ENCODE measurements at places on chromosomes 3 and 15.

DNA sequence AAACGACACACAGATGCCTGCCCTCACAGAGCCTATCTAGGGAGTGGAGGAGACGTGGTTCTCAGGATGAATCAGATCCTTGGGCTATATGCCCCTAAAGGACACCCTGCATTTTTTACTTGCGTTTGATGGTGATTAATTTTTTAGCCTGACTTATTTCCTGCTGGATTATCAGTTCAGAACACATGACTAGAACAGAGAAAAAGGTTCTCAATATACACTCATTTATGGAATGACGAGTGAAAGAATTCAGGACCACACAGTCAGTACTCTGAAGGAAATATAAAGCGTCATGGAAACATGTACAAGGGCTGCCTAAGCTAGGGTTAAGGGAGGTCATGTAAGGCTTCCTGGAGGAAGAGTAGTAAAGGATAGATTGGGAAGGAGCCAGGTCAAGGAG lies 121.8 kb downstream of the SSR3 start:
- DNase-seq, result no peak

DNA sequence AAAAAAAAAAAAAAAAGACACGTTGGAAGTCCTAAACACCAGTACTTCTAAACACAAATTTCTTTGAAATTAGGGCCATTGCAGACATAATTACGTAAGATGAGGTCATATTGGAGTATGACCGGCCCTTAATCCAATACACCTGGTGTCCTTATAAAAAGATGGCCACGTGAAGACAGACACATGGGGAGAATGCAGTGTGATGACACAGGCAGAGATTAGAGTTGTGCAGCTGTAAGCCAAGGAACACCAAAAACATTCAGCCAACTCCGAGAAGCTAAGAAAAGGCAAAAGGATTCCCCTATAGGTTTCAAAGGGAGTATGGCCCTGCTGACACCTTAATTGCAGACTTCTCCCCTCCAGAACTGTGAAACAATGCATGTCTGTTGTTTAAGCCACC lies 379.0 kb upstream of the PDZRN3 start:
- DNase-seq, result no peak

- DNase-seq, result no peak
Observed at GRCh38 chr15:77825546-77825945, 192.8 kb upstream of the LINGO1 start.

GRCh38 chr15:37339856-37340255 lies 239.5 kb upstream of the MEIS2 start:
- no peak for DNase-seq

GRCh38 chr15:77518458-77518857 lies 97.8 kb downstream of the HMG20A start:
- no peak for DNase-seq

- no peak for DNase-seq
Observed at GRCh38 chr3:70816346-70816745, 503.9 kb upstream of the MDFIC2 start.

- no peak for DNase-seq
Observed at GRCh38 chr3:104347291-104347690, 1019.4 kb upstream of the ALCAM start.

DNA sequence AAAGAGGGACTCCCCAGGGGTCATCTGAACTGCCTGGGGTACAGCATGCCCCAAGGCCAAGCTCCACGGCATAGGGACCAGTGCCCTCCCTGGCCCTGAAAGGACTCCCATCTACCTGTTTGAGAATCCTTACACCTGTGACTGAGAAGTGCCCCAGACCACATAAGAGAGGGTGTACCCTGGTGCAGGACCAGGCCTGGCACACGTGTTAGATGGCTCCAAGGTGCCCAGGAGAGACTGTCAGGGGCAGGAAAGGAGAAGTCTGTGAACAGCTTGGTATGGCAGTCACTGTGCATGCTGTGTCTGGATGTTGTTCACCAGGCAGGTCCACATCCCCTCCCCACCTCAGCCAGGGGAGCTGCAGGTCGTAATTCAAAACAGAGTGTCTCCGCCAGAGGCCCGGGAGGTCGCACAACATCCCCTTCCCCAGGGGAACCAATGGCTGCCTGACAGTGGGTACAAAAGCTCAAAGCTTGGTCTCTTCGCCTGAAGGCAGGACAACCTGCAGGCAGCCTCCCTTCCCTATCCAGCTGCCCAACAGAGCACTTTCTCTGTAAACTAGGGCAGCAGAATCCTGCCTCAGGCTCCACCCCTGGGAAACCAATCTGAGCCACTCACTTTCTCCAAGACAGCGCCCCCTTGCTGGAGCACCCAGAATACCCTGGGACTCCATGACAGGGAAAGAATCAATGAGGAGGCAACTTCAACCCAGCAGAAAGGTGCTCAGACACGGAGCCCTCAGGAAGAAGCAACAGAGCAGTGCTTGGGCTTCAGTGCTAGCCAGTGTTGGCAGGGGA lies 3.9 kb downstream of the NUP210 start:
- DNase-seq, result no peak

DNA sequence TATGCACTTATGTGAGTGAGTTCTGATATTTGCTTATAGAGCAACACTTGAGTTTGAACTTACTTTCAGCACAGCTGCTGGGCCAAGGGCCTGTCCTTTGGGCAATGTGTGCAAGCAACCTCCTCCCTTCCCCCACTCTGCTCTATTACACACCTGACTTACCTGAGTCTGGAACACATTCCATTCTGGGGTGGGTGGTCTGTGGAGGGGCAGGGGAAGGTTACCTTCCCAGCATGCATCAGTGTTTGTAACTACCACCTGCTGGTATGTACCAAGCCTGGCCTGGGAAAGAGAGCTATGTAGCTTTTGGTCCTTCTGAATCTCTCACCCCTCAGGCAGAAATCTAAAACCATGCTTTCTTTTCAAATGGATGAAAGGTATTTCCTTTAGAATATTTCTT lies 103.0 kb downstream of the ISL2 start:
- DNase-seq, result no peak

- DNase-seq, result no peak
Observed at GRCh38 chr3:177764933-177765332, 567.7 kb upstream of the TBL1XR1 start.

DNA sequence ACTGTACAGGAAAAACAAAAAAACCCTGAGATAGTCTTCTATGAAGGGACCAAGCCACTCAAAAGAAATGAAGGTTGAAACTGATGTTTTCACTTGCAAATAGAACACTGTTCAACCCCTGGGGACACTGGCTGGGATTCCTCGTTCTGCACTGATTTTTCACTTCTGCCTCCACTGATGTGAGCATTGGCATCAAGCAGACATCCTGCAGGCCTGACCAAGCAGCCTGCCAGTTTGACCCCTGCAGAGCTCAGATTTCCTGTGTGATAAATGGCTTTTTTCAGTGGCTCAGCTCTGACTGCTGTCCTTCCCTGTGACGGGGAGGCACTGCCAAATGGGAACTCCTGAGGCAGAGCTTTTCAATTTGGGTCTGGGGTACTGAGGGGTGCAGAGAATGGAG lies 50.0 kb downstream of the RASGRP1 start:
- DNase-seq, result no peak

DNA sequence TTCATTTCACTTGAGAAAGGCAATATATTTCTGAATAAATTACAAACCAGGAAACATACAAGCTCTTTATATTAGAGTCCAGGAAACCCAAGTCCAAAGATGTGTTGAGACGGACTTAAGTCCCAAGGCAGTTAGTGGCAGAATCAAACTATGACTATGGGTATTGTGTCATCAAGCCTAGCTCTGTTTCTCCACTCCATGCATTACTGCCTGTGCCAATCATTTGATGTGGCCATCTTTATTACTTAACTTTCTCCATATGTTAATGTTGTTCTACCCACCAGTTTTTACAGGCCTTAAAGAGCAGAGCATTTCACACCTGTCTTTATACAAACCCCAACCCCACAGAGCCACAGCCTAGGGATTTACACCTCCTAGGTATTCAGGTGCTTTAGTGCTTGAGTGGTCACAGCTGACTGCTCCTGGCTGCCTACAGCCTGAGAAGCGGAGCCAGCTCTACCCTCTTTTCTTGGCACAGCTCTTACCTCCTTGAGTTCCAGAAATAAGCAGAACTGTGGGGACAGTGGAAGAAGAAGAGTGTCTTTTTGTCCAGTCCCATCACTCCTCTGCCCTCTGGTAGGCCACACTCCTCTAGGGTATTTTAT lies 92.1 kb downstream of the DTWD1 start:
- peak; percentile 21 for DNase-seq

DNA sequence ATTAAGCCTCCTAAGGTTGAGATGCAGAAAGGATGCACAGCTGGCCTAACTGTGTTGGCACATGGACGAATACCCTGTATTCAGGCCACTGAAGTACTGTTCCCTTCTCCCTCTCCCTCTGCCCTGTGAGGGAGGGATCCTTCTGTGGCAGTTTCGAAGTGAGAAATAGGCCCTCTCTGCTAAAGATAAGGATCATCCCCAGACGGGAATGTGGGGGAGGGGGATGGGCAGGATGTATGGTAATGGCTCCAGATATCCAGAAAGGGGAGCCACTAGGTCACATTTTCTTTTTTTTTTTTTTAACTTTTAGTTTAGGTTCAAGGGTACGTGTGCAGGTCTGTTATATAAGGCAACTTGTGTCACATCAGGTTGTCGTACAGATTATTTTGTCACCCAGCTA lies 463.1 kb downstream of the TBL1XR1 start:
- no peak for DNase-seq

- DNase-seq, result no peak
Observed at GRCh38 chr3:154642145-154642544, 212.2 kb upstream of the GPR149 start.

DNA sequence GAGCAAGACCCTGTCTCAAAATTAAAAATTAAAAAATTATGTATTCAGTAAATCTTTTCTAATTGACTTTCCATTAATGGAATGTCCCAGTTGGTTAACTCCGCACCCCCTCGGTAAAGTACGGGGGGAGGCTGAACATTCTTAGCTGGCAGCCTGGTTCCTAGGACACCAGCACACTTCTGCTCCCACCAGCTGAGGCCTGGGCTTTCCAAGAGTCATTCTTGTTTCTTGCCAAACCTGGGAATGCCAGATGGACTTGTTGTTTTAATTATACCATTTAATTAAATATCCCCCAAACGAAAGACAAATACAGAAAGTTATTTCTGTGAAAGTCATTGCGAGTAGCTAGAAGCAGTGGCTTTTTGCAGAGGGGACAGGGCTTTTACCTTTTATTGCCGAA lies 179.4 kb downstream of the VGLL4 start:
- DNase-seq, result no peak

GRCh38 chr3:109336291-109336861 lies 970 bp downstream of the DPPA4 start:
- no peak for DNase-seq

GRCh38 chr15:73936181-73936580 lies 9.9 kb downstream of the LOXL1 start:
- peak; percentile 2 for DNase-seq

GRCh38 chr3:126848991-126849390 lies 133.9 kb upstream of the PLXNA1 start:
- no peak for DNase-seq

All from NCI-H774 (cell line).